ENCODE measurements at places on chromosomes 5 and 9.

DNA sequence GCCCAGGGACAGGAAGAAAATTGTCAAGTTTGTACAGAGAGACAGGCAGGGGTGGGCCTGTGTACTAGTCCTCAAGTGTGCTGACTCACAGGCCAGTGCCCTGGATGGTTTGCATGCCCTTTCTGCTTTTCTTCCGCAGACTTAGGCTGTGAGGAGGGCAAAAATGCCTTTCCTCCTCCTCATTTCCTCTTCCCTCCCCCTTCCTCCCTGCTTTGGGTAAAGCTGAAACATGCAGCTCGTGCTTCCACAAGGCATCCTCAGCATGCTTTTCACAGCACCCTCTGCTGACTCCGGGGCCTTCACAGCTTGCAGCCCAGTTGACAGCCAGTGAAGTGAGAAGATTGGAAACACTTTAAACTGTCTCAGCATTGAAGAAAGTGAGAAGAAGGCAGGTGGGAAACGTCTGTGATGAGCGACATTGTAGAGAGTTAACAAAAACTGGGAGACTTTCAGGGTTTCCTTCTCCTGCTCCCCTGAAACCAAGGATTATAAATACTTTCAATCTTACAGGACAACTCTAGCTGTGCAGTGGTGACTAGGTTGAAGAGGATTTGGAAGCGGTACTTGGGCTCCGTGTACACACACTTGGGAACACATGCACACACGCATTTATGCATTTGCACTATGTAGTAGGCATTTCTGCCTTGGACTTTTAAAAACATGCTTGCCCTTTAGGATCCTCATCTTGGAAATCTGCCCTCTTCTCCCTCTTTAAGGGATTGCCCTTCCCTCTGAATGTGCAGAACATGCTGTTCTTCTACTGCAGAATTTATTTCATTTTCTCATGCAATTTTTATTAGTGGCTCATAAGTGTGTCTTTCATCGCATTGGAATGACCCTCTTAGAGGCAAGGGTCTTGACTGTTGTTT lies 138.8 kb downstream of the GRIA1 start:
- peak; percentile 92 for DNase-seq

DNA sequence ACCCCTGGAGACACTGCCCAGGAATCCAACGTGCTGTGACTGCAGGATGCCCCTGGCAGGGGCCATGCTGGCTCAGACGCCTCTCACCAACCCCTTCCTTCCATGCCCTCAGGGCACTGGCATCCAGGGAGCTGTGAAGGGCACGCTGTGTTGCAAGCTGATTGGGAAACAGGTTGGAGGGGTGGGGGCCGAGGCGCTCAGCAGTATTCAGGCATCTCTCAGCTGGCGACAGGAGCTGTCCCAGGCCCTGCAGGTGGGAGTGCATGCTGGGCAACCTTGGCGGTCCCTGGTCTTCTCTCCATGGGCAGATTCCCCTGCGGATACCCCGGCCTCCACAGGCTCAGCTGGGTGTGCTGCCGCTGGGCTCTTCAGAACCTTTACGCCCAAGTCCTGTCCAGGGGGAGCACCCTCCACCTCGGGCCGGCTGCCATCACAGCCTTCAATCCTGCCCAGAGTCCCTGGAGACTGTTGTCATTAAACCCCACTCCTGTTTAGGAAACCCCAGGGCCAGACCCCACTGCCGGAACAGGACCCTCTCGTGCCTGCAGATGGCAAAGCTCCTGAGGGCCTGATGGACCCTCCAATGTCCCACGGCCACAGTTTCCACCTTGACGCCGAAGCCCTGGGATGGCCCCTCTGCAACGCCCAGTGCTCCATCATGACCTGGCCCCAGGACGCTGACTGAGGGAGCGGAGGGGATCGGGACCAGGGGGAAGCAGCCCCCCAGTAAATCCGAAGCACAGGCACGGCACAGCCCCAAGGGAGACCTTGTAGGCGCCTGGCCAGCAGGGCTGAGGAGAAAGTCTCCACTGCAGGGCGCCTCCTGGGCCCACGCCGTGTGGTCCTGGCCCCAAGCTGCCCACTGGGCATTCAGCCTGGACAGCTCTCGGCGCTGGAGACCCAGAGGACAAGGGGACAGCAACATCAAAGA lies 9.3 kb downstream of the TPPP start:
- no peak for DNase-seq

DNA sequence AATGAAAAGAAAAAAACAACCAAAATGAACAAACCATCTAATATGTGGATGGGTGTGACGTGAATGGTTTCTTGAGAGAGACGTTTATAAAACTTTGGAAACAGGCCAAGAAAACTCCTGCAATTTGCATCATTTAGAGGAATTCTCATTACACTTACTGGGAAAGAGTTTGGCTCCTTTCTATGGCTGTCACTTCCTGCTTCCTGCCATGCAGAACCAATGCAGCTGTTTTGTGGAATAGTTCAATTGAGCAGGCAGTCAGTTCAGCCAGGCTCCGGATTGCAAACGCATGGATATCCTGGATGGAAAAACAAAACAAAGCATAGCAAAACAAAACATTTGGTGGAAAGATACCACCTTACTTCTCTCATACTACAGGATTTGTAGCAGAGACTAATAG lies 36.6 kb downstream of the FAM114A2 start:
- DNase-seq: no peak

GRCh38 chr5:69265931-69266330 lies 31.2 kb downstream of the CDK7 start:
- no peak for DNase-seq

DNA sequence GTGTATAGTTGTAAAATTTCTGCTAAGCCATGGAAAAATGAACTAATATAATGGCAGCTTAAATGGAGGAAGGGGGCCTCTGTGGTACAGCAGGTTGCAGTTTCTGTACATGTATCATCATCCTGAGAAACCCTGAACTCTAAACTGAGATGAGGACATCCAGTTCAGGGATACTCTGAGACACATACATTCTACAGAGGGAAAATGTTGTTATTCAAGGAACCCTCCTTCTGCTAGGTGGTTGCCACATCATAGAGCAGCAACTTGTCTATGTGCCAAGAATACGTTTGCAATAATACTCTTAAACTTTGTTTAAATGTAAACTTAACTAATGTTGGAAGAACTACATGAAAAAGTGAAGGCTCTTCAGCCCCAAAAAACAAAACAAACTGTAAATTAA lies 1310.8 kb upstream of the WWC1 start:
- no peak for DNase-seq

DNA sequence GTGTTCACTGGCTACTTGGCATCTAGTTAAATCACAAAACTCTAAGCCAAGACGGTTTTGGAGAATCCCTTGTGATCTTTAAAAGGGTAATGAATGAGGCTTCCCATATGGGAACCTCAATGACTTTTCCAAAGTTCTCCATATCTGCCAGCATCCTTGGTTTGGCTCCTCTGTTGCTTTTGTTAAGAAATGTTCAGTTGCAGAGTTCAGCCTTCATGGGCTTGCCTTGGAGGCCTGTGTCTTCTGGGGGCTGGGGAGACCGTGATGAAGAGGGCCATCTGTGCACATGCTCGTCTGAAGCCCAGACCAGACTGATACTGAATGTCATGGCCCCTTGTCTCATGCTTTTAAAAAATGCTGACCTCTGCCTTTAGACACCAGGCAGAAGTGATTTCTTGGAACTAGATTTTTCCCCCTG lies 84.3 kb downstream of the RAI14 start:
- no peak for DNase-seq

- DNase-seq: no peak
Measured at GRCh38 chr9:87338088-87338989, 159.3 kb upstream of the DAPK1 start.

DNA sequence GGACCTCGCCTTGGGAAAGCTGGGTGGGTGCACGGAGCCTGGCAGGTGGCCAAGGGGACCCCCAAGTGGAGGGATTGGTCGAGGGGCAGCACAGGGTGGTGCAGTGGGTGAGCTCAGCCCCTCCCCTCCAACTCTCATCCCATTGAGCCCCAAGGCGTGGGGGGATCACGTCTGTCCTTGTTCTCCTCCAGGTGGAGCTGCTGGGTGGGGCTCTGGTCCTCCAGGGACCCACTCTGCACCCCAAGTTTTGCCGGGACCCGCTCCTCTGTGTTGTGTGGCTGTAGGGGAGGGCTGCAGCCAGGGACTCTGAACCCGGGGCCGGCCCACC lies 3.6 kb upstream of the FUT7 start:
- no peak for DNase-seq

- DNase-seq: no peak
Measured at GRCh38 chr5:76153271-76153670, 70.1 kb downstream of the SV2C start.

- no peak for DNase-seq
Measured at GRCh38 chr9:132249690-132250089, 87.8 kb downstream of the NTNG2 start.

DNA sequence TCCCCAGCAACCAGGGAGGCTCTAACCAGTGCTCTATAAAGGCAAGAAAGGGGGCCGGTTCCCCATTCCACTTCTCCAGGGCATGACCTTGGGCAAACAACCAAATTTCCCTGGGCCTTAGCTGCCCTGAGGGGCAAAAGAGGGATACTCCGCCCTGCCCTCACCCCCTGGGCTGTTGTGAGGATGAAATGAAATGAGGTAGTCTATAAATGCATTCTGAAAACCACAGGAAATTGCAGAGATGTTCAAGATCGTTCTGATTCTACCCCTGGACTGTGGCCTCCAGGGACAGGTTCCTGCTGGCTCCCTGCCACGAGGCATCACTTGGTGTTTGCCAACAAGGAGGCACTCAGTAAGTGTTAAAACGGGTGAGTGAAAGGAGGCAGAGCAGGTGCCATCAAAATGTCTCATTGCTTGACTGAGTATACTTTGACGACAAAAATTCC lies 5.7 kb downstream of the RAPGEF1 start:
- no peak for DNase-seq

GRCh38 chr9:38363589-38363925 lies 28.9 kb upstream of the ALDH1B1 start:
- DNase-seq: no peak

DNA sequence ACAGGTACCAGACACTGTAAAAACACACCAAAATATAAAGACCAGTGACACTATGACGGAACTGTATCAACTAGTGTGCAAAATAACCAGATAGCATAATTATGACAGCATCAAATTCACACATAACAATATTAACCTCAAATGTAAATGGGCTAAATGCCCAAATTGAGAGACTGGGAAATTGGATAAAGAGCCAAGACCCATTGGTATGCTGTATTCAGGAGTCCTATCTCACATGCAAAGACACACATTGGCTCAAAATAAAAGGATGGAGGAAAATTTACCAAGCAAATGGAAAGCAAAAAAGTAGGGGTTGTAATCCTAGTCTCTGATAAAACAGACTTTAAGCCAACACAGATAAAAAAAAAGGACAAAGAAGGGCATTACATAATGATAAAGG lies 416.3 kb upstream of the ZNF608 start:
- DNase-seq: no peak

GRCh38 chr9:125189011-125189360 lies 617 bp downstream of the PPP6C start:
- no peak for DNase-seq

DNA sequence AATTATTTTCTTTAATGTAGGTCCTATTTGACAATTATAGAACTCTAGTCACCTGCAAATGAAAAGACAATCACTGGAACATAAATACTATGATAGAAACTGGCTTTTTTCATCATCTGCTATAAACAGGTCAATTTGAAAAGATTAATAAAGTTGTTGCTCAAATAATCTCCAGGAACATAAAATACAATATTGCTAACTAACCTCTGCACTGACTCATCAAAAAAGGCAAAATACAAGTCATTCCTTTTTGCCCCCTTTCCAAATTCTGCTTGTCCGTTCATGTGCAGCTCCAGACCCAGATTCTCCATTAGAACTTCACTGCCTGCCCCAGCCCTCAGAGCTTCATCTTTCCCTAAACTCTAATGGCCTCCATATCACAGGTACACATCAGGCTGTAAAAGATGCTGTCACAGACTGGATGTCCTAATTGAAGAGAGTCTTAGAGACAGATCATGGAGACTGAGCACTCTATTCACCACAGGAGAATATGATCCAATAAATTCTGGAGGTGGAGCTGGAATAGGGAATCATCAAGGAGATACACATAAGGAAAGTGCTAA lies 1.6 kb downstream of the DCTN4 start:
- no peak for DNase-seq

- DNase-seq: no peak
Measured at GRCh38 chr5:122896598-122897282, 51.3 kb downstream of the SNX24 start.

GRCh38 chr5:50623666-50624065 lies 42.8 kb upstream of the PARP8 start:
- DNase-seq: no peak

DNA sequence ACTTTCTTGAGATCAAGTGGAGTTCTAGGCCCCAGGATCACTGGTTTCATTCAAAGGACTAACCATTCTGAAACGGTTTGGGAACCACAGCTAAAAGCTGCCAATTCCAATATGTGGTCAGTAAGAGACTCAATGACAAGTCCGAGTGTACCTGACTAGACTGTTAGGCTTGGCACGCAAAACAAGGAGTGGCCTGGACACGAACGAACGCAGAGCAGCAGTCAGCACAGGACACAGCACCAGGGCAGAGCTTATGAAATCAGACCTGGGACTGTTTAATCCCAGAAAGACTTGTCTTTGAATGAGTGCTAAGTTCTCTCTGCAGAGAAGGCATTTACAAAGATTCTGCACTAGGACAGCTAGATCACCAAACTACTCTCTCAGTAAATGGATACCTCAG lies 213.8 kb downstream of the GAPVD1 start:
- no peak for DNase-seq

GRCh38 chr9:31251386-31251785 lies 1133.1 kb upstream of the ACO1 start:
- DNase-seq: no peak

GRCh38 chr5:62575489-62575888 lies 3.1 kb upstream of the LRRC70 start:
- DNase-seq: no peak

- DNase-seq: no peak
Measured at GRCh38 chr5:122180146-122180712, 50.9 kb downstream of the ZNF474 start.

DNA sequence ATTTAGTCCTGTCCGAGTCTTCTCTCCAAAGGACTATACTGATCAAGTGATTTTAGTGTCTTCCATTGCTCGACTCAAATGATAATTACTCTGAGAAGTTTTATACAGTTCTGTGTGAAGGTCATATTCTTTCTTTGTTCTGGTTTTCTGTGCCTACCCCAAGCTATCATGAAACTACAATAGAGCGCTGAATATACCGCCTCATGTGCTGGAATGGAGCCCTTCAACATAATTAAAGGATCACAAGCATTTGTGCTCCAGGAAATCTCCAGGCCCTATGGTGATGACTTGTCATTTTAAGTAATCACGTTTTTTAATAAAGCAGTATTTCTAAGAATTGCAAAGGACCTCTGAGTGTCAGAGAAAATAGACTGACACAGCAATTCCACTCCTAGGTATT lies 10.9 kb upstream of the SLC31A2 start:
- DNase-seq: no peak

GRCh38 chr5:153489611-153490010 lies 859 bp upstream of the GRIA1 start:
- DNase-seq: no peak

DNA sequence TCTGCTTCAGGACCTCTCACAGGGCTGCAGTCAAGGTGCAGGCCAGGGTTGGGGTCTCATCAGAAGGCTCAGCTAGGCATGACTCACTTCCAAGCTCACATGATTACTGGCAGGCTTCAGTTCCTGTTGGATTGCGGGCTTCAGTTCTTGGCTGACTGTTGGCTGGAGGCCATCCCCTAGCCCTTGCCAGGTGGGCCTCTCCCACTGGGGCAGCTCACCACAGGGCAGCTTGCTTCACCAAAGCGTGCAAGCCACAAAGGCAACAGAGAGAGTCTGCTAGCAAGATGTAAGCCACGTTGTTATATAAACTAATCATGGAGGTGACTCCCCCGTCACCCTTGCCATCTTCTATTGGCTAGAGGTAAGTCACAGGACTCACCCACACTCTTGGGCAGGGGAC lies 14.4 kb downstream of the CPLX2 start:
- DNase-seq: no peak
